ENCODE measurements at places on chromosomes 1 and 21.

GRCh38 chr1:116944613-116945012 is 34.9 kb downstream of the PTGFRN start:
- no peak for DNase-seq

- no peak for DNase-seq
These were observed 22.1 kb downstream of the PSEN2 start for GRCh38 chr1:226892524-226892875.

- no peak for DNase-seq
These were observed 6.6 kb downstream of the CSF1 start for GRCh38 chr1:109917051-109917767.

DNA sequence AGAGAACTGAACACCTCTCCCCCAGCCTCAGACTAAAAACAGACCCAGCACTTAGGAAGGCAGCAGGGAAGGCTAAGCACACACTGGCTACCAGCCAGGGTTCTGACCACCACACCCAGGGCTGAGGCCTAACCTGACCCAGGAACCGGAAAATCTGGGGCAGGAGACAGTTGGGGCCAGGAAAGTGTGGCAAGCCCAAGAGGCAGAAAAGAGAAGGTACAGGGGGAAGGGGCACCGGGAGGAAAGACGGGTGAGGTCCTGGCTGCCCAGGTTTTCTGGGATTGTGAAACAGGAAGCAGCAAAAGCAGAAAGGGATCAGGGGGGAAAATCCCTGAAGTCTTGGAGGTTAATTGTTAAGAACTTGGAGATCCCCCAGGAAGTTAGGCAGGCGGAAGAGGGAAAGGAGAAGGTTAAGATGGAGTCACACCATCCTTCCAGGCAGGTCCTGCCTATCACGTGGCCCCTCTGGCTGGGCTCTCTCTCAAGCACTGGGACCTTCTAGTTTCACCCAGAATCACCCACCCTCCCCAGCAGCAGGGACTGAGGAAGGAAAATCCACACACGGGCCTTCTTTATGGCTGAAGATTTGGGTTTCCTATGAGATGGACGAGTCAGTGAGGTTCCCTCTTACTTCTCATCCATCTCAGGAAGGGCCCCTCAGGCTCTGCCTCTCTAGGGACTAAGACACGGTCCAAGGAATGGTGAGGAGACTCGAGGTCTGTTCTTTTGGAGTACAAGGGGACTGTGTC is 2.6 kb downstream of the HDGF start:
- no peak for DNase-seq

- DNase-seq, result no peak
These were observed 68.8 kb downstream of the ITGB3BP start for GRCh38 chr1:63454269-63454668.

GRCh38 chr1:205430696-205431305 is 8.9 kb upstream of the LEMD1 start:
- no peak for DNase-seq

DNA sequence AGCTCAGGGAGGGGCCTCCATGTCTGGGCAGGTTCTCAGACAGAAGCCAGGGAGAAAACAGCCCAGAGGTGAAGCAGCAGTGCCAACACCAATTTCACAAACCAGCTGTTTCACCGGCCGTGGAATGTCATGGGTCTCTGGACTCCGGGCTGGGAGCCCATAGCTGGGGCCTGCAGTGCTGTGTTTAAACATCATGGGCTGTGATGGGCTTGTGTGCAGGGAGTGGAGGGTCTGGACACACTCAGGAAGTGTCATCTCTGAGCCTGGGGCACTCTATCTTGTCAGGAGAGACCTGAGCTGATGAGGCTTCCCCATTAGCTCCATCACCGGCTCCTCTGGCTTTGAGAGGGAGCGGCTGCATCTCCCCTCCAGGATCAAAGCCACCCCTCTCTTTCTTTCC is 173.6 kb upstream of the IGSF21 start:
- no peak for DNase-seq

GRCh38 chr1:45385302-45385701 is 45.1 kb upstream of the MUTYH start:
- DNase-seq, result no peak

DNA sequence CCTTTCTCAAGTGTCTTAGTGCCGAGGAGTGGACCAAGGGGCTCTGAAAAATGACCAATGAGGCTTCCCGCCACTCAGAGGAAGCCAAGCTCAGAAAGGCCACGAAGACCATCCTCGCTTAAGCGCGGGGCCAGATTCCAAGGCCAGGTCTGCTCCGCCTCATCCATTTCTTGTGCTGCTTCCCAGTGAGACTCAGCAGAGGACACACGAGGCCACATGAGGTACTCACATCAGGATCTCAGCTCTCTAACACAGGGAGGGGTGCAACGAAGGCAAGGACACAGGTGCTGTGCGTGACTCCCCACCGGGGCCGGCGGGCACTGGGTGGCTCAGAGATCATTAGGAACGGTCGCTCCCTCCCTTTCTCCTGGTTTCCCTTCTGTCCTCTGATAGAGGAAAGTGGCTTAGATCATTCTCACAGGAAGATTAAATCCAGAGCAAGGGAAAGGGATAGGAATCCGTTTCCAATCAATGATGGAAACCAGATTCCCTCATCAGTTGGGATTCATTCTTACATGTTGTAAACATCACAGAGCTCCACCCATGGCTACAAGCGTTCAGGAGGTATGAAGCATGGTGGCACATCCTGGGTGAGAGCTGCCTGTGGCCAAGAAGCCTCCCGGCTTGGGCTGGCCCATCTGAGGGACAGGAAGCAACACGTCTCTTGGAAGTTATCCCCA is 46.7 kb downstream of the CAPZB start:
- no peak for DNase-seq

GRCh38 chr1:29820401-29820800 is 584.1 kb downstream of the PTPRU start:
- DNase-seq, result no peak

GRCh38 chr1:187070076-187070475 is 241.3 kb downstream of the PLA2G4A start:
- DNase-seq, result no peak

DNA sequence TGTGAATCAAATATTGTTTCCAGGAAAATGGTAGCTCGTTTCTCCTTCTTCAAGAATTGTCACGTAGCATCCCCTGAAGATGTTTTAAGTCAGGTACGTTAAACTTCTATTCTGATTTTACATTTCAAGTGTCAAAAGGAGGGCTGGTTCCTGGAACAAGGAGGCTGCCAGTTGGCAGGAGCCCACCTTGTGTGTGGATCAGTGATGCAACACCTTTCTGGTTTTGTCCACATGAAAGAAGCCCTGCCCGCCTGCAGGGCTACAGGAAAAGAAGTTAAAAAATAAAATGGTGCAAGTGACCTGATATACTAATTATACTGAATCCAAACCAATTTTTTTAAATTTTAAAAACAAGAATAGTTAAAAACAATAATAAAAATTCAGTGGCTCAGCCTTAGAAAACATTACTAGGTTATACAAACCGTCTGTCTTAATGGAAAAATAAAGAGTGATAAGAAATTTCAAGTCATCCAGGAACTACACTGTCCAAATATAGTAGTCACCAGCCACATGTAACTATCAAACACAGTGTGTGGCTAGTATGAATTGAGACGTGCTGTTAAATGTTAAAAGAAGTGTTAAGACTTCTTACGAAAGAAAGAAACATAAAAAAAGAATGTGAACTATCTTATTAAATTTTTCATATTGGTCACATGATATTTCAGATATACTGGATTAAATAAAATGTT is 123.1 kb downstream of the APP start:
- DNase-seq, result no peak

GRCh38 chr1:224262373-224263054 is 67.5 kb downstream of the NVL start:
- DNase-seq, result no peak

GRCh38 chr1:1270813-1271212 is 2.8 kb downstream of the UBE2J2 start:
- no peak for DNase-seq

DNA sequence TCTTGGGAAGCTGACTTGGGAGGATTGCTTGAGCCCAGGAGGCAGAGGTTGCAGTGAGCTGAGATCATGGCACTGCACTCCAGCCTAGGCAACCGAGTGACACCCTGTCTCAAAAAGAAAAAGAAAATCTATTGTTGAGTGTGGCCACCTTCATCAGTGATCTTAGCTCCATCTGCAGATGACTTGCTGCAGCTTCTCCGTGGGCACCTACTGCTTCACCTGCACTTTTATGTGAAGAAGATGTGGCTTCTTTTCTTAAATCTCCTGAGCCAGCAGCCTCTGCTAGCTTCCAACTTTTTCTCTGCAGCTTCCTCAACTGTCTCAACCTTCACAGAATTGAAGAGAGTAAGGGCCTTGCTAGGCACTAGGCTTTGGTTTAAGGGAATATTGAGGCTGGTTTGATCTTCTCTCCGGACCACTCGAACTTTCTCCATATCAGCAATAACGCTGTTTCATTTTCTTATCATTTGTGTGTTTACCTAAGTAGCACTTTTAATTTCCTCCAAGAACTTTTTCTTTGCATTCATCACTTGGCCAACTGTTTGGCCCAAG is 28.0 kb downstream of the AGPAT3 start:
- no peak for DNase-seq

DNA sequence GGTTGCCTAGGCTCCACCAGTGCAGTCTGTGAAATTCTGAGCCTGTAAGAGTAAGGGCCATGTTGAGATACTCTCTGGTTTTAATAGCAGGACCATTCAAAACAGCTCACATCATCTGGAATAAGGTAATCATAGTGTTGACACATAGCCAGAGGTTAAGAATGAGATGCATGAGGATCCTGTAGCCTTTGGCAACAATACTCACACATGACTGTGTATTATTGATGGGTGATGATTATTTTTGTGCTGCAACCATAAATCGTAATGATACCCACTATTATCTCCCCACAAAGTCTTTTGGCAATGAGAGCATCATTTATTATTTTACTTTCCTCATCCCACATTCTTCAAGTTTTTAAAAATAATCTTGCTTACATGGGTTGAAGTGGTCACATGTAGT is 35.5 kb downstream of the KCNK2 start:
- no peak for DNase-seq

- no peak for DNase-seq
These were observed 36.6 kb downstream of the PLXNA2 start for GRCh38 chr1:208207388-208208131.

GRCh38 chr1:26856181-26856580 is 6.8 kb upstream of the SFN start:
- DNase-seq, result no peak

DNA sequence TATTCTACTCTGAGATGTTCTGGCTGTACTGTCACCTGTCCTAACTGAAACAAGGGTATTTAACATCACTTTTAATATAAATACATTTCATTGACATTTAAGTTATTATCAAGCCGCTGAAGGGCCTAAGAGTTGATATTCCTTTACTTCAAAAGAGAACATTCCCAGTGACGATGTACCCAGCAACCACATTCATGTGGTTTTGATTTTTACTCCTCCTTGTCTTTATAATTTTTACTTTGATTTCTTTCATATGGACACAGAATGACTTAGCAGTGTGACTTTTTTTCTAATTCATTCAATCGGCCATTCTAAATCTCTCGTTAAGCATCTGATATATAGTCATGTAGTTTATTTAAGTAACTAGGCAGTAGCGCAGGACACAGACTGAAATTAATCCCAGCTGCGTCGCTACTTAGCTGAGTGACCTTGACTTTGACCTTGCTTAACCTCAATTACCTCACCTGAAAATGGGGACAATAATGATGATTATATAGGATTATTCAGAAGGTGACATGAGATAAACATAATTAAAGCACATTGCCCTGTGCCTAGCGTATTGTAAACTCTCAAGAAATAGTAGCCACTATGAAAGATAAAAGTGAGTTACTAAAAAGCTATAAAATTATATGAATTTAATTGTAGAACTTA is 476.6 kb downstream of the SETD4 start:
- no peak for DNase-seq

GRCh38 chr1:113538225-113538624 is 147.9 kb downstream of the MAGI3 start:
- DNase-seq, result no peak

GRCh38 chr1:161179698-161180097 is 2.4 kb upstream of the B4GALT3 start:
- DNase-seq, result no peak

GRCh38 chr21:37436174-37436573 is 69.6 kb downstream of the DYRK1A start:
- DNase-seq, result no peak

- DNase-seq, result no peak
These were observed 106.5 kb upstream of the EDEM3 start for GRCh38 chr1:184860985-184861754.

DNA sequence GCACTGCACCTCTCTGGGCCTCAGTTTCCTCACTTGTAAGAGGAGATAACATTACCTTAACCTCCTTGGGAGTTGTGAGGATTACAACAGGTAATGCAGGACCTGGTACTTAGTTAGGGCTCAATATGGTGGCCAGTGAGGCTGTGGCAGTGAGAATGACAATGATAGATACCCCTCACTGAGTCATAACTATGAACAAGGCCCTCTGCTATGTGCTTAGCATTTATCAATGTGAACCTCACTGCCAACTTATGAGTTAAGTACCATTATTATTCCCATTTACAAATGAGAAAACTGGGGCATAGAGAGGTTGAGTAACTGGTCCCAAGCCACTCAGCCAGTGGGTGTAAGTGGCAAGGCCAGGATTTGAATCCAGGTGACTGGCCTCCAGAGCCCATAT is 64.4 kb downstream of the HMGB4 start:
- no peak for DNase-seq

DNA sequence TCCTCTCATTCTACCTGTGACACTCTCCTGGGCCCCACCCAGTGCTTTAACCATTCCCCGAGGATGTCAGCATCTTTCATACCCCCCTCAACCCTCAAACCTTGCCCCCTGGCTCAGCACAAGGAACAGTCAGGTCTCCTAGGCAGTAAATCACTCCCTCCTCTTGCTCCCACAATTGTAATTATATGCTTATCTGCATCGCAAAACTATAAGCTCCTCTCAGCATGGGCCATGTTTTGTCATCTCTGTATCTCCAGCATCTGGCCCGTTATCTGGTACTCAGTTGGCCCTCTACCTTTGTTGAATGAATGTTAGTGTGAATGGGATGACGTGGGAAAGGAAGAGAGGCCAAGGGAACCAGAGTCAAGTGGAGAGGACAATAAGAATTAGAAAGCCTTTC is 2.8 kb upstream of the ELOVL1 start:
- DNase-seq, result no peak

DNA sequence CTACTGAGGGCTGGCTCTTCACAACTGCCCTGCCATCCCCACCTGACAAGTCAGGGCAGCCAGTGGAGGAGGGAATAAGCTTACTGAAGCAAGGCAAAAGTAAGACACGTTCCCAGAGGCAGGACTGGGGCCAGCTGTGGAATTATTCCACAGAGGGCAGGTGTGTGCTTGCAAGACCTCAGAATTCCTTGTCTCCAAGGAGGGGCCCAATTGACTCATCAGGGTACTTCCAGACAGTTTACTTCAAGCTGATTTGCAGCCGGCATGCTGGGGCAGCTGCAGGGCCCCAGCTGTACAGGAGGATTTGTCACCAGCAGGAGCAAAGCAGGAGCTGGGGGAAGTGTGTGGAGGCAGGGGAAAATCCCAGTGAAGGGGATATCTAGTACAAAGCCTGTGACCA is 167.5 kb upstream of the CAMK1G start:
- no peak for DNase-seq

DNA sequence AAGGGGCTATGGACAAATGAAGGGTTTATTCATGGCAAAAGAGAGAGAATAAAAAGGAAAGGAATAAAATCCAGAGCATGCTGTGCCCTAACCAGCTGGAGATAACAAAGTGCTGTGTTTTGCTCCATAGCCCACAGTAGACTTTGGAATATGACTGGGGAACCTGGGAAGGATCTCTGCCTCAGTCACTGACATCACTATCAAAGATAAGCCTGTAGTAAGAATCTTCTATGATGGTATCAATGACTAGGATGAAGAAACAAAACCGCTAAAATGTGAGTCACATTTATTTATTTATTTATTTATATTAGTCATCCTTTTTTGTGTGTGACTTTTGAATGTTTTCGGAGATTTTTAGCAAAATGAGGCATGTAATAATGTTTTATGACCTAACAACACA is 56.3 kb downstream of the NVL start:
- DNase-seq, result no peak
